ENCODE measurements at places on chromosomes 5 and 9. TPM values are rescaled to one million over a fixed set of nuclear protein-coding genes. Genes with fewer than 3 reads are reported as not detected.

GRCh38 chr5:98307811-98308210 is 465.7 kb upstream of the RGMB start:
- no peak for DNase-seq

- DNase-seq: no peak
Measured at GRCh38 chr5:82352146-82352791, 74.1 kb upstream of the RPS23 start.

DNA sequence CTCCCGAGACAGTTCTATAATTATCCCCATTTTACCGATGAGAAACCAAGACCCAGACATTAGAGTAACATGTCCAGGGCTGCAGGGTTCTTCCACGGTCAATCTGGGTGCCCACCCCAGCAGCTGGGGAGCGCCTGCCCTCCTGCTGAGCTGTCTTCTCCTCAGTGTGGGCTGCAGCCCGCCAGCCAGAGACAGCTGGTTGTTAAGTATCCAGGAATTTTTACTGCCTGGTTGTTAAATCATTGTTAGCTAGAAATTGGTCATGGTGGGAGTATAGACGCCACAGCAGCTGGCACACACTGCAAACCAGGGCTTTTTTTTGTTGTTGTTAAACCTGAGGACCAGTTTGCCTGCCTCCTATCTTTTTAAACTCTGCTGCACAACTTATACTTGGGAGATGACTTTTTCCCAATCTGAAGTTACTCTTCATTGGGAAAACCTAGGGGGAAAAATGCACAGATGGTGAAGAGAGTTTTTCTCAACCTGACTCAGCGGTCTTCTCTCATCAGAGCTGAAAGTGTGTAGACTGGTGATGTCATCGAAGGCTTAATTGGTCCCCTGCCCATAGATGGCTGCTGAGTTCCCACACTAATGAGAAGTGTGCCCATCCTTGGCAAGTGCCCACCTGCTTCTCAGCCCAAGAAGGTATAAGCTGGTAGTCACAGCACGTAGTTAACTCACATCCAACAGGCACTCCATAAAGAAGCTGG is 208.6 kb downstream of the DRD1 start:
- DNase-seq: no peak

- no peak for DNase-seq
Measured at GRCh38 chr9:134694368-134694665, 52.7 kb downstream of the COL5A1 start.

- no peak for DNase-seq
Measured at GRCh38 chr9:126226991-126227936, 99.4 kb upstream of the MVB12B start.

DNA sequence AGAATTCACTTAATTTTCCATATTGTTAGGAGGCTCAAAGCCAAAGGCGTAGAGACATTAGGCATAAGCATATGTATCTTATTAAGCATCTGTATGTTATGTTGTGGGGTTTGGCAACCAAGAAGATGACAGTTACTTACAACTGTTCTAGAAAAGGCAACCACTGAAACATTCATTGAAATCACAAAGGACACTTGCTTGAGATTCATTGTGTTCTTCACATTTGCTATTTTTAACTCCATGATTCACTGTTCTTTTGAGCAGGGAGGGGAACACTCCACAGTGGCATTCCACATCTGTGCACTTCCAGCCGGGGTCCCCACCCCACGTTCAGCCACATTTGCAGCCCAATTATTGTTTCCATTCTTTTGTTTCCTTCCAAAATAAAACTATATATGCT is 107.1 kb downstream of the PALM2AKAP2 start:
- DNase-seq: no peak

GRCh38 chr5:97980291-97980690 is 793.2 kb upstream of the RGMB start:
- DNase-seq: no peak

The AK8 gene
- 2.0 TPM for total RNA-seq

The CBY3 gene
- total RNA-seq: not detected
